ENCODE measurements at places on chromosomes 6 and 20.

DNA sequence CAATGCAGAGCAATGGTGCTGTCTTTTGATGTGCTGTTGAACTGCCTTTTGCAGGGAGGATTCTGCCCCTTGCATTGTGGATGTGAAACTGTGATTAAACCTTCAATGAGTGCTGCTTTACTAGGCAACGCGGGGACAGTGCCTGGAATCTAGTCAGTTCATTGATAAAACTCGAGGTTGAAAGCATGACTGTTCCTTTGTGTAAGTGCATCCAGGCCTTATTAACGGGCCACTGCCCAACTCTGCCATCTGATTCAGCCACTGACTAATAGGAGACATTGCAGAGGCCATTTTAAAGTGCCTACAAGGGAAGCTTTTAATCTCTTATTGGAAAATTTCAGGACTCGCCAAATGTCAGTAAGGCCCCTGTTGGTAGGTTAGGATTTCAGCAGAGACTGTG lies 49.3 kb downstream of the SLC35F1 start:
- no peak for DNase-seq

DNA sequence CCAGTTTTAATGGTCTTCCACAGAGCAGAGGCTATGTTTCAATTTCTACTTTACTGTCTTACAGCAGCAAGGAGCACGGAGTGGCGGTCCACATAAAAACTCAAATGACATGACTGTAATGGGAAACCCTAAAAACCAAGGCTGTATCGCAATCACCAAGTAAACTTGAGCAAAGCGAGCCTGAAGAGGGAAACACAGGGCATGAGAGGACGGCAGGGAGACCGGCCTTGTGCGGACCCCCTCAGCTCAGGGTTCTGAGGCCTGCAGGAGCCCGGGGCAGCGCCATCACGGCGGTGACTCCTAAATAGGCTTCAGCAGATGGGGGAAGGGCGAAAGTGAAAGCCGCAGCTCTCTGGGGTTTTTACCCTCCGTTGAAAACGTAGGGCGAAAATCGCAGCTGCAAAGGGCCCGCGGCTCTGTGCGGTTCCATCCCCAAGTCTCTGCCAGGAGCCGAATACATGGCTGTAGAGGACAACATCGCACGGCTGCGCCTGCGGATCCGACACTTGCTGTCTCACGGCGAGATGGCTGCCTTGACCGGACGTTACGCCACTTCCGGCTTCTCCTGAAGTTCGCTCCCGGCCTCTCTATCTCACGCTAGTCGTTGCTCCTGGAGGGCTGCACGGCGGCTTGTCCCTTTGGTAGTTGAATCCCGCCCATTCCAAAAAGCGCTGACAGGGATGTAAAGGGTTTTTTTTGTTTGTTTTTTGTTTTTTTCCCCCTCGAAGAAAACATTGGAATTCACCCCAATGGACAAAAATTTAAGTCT lies at the start of gene PSMB1:
Gene PSMB1, minus strand, starts transcription at position 543 of the 769 bp plus-strand sequence. Its CDS starts 65 bp downstream, at position 478.
- DNase-seq, result peak; percentile 93

DNA sequence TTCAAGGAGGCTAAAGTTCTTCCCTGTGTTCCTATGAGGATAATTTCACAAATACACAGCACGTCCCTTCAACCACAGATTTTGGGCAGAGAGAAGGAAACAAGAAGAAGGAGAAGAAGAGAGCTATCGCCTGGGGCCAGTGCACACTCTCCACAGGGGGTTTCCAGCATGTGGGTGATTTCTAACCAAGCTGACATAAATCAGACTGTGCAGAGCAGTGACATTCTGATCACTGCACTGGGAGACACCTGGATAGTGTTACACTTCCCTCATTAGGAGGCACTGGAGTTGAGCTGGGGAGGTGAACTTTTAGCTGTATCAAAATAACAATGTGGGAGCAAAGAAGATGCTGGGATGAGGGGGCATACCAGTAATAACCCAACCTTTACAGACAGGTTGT lies 71.8 kb upstream of the CENPW start:
- no peak for DNase-seq

DNA sequence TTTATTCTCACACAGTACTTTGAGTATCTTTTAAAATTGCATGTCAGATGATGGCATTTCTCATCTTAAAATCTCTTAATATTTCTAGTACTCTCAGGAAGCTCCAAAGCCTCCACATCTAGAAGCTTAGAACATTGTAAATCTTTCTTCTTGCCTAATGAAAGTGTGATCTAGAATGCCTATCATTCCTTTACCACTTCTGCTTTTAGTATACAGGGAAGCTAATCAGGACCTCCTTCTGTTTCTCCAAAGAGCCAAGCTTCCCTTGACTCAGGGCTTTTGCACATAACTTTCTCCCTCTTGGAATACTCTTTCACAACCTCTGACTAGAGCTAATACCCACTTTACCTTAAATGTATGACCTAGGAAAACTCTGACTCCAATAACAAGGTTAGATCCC lies 7.5 kb upstream of the ELOVL4 start:
- DNase-seq, result no peak

GRCh38 chr6:81026041-81026553 lies 726.4 kb downstream of the TENT5A start:
- no peak for DNase-seq

GRCh38 chr6:64683682-64684081 lies 1023.3 kb downstream of the EYS start:
- peak; percentile 31 for DNase-seq

DNA sequence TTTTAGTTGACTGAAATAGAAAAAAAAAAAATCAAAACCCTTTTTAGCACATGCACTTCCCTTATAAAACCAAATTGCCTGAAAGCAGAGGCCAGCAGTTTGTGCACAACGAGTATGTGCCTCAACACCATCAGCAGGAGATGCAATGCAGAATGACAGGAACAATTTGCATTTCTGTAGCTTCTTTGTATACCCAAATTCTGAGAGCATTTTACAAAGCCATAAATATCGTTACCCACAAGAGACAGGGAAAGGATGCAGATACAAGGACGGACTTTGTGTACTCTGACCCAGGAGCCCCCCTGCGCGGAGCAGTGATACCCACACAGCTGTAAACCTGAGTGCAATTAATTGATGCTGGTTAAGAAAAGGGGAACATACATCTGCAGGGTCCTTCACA lies 285.6 kb downstream of the PRKN start:
- no peak for DNase-seq

GRCh38 chr6:52523378-52524142 lies 53.3 kb downstream of the TRAM2 start:
- no peak for DNase-seq

GRCh38 chr20:3731944-3732326 lies 550 bp upstream of the HSPA12B start:
- DNase-seq, result no peak

DNA sequence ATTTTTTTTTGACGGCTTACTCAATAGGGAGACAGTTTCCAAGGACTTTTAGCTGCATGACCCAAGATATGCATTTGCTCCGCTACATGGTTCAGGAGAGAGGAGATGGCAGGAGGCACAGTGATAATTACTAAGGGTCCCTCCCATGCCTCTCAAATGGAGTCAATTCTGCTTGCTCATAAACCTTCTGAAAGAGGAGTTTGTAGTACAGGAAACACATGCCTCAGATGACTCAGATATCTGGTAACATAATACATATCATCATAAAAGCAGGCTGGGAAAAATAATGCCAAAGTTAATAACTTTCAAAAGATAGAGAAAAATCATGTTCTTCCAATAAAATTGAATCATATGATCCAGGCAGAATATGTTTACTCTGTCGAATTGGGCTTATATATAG lies 97.6 kb upstream of the DEFB112 start:
- no peak for DNase-seq

DNA sequence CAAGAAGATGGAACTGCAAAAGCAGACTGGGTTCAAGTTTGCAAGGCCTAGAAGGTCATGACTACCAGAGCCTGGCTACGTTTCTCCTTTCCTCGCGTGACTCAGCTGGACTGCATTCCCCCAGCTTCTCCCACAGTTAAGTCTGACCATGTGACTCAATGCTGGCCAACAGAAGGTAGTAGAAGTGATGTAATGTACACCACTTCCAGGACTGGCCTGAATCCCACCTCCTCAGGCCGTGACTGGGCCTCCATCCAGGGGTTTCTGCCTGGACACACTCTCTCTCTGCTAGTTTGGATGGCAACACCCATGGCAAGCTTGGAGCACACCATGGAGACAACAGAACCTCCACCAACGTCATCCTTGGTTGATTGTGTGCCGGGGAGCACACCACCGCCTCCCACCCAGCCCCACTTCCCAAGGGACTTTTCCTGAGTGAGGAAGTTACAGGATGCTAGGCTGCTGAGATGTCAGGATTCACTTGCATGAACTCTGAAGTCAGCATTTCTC lies 112.0 kb upstream of the CDYL start:
- no peak for DNase-seq

DNA sequence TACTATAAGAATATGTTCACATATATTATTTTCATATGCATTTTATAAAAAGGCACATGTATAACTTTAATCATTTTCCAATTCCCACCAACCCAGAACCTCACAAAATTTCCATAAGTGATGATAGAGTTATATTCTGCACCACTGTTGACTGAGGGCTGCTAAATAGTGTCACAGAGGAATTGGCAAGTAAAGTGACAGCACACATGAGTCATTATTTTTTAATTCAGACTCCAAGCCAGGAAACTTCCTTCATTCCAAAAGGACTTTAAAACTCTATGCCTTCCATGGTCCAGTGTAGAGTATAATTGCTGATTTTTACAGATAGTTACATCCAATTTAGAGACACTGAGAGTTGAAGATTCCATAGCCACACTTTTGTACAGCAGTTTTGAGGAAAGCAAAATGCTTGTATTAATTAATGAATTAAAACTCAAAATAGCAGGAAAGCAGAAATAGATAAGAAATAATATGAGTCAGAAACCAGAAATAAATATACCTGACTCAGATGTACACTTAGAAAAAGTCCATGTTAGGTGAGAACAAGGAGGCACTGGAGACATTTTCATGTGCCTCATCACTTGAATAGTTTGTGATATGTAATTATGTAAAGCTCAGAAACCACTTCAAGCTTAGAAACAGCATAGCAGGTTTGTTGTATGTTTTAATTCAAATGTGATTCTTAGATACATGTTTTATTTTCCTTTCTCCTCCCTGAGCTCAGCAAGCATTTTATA lies 425.2 kb upstream of the OPRM1 start:
- no peak for DNase-seq

DNA sequence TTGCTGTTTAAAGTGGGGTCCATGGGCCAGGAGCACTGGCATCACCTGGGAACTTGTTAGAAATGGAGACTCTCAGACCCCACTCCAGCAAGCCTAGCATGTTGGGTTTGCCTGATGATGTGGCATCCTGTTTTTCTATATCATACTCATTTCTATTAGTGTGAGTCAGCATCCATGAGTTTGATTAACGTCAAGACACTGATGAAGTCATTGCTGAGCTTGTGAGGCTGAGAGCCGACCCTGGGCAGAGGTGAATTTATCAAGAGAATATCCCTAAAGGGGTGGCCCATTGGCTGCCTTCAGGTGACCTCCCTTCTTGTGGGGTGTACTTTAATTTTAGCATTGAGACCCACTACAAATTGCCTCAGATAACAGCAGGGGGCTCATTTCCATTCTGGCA lies 43.4 kb upstream of the RNF144B start:
- DNase-seq, result no peak

GRCh38 chr20:62557462-62557861 lies 81.7 kb upstream of the GATA5 start:
- no peak for DNase-seq

GRCh38 chr20:12058216-12058615 lies 140.5 kb downstream of the BTBD3 start:
- no peak for DNase-seq

- no peak for DNase-seq
Observed at GRCh38 chr6:157403686-157404051, 22.7 kb downstream of the ZDHHC14 start.

- no peak for DNase-seq
Observed at GRCh38 chr6:33894438-33894837, 90.6 kb upstream of the MLN start.

DNA sequence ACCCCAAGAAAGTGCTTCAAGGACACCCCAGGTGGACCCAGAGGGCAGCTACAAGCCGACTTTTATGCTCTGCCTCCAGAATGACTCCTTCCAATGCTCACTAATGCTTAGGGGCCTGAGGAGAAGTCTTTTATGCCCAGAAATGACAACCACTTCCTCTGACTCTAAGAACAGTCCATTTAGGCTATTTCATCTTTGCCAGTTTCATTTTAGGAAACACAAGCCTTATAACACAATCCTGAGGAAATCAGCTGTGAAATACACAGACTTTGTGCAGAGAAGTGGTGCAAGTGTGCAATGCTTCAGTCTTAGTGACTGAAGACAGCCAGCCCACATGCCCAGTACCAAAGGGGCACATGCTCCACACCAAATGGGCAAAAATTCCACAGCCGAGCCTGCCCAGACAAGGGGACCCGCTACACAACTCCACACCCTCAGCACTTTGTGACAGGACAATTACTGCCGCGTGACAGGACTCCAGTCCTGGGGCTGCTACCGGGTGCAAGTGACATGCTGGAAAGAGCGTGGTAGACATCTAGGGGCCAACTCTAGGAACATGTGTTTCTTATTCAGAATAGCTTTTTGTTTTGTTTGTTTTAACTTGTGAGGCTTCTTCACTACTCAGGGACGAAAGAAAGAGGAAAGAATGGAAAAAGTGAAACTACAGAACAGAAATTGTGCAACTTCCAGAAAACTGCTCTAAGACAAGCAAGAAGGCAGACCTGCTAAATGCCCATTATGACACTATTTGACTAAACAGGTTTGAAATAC lies 28.2 kb upstream of the PLAGL1 start:
- peak; percentile 68 for DNase-seq

GRCh38 chr20:37437676-37438075 lies 83.4 kb upstream of the NNAT start:
- no peak for DNase-seq

- no peak for DNase-seq
Observed at GRCh38 chr20:25355011-25355595, 35.5 kb downstream of the ABHD12 start.

DNA sequence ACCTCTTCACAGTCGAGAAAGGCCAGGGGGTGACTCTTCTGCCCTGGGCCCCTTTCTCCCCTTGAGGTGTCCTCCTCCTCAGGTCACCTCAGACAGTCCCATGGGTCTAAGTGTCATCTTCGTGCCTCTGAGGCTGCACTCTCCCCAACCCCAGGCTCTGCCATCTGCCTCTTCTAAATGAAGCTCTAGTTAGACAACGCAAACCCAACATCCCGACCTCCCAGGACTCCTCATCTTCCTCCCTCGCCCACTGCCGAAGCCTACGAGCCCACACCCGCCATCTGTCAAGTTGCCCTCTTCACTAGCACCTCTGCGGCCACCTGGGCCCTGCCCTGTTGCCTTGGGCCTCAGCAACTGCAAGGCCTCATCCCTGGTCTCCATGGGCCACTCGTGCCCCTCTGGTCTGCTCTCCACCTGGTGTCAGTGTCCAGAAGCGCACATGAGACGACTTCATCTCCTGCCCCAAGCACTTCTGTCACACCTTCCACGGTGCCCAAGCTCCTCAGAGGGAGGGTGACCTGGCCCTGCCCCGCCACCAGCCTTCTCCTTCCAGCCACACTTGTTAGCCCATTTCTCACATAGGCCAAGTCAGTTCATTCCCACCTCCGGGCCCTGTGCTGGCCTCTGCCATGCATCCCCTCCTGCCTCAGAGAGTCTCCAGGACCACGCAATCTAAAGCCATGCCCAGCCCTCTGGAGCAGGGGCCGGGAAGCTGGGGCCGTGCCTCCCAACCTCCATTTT lies 53.8 kb downstream of the RRBP1 start:
- DNase-seq, result no peak
